ENCODE measurements at places on chromosomes 7 and 10.

- no peak for DNase-seq
Measured at GRCh38 chr7:132381742-132382472, 194.4 kb downstream of the PLXNA4 start.

DNA sequence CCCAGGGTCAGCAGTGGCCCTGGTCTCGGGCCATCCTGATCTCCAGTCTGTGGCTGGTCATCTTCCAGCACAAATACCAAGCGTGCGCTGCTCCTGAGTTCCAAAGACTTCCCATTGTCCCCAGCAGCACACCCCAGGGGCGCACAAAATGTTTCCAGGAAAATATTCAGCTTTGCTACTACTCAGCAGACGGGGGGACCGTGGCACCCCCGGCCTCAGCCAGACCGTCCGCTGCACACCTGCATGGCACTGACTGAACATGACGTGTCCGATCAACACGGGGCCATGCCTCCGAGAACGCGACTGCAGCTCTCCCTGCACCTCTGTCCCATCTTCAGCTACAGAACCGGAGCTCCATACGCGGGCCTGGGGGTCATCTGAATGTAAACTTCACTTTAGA is 9.6 kb upstream of the INSIG1 start:
- DNase-seq: no peak

DNA sequence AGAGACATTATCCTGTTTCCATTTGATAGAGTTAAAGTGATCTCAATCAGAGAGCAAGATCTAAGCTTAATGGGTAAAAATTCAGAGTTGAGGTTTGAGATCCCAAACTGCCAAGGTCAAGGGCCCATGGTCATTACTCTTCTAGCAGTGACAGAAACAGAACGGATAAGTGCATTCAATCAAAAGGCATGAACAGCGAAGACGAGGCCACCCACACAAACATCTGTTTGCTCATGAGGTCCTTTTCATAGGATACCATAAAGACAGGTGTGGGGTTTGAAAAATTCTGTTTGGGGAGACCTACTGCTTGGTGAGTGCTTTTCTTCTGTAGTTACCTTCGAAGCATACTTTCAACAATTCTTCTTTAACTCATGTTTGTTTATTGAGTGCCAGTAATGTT is 58.3 kb downstream of the SEMA3C start:
- DNase-seq: no peak

DNA sequence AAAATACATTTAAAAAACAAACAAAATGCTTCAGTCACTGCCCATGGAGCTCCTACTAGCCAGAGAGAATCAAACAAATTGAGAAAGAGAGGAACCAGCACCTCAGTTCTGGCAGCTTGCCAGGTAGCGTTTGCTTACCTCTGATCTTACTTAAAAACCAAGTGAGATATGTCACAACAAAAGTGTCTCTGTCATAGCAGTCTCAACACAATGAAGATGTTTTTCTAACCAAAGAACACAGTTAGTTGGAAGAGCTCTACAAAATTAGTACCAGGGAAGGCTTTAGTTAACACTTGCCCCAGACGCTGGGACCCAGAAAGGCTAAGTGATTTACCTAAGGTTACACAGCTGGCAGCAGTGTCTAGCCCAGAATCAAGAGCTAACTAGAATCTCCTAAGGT is 3.4 kb downstream of the DOCK4 start:
- no peak for DNase-seq

- no peak for DNase-seq
Measured at GRCh38 chr10:11057994-11058393, 40.3 kb downstream of the CELF2 start.

DNA sequence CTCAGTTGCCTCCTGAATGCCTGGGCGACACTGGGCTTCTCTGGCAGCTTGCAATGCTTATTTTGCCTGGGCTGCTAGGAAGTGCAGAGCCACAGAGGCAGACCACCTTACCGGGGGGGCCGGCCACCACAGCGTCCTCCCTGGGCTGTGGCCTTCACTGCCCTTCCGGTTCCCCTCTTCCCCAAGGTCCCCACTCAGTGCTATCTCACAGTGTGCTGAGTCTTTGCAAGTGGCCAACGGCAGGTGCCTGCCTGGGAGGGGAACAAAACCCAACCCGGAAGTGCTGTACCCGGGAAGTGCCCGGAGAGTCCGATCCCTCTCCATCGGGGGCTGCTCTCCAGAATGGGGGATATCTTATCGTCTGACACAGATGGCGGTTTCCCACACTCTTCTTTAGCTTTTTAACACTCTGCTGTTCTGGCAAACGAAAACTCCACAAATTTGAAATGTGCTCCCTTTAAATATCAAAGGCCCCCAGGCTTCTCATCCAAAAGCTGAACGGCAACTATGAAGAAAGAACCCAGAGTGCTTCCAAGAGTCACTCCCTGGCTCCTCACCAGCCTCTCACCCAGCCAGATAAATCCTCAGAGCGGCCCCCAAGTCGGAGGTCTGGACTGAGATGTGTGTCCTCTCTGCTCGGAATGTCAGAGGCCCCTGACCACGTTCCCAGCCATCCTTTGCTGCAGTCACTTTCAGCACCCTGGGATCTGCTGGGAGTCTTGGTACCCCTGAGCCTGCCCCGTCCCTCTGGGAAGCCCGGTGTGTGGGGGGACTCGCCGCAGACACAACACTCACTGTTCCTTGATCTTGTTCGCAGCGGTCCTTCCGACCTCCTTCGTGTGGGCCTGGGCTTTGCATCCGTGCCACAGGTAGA is 165.1 kb downstream of the SVIL start:
- no peak for DNase-seq

DNA sequence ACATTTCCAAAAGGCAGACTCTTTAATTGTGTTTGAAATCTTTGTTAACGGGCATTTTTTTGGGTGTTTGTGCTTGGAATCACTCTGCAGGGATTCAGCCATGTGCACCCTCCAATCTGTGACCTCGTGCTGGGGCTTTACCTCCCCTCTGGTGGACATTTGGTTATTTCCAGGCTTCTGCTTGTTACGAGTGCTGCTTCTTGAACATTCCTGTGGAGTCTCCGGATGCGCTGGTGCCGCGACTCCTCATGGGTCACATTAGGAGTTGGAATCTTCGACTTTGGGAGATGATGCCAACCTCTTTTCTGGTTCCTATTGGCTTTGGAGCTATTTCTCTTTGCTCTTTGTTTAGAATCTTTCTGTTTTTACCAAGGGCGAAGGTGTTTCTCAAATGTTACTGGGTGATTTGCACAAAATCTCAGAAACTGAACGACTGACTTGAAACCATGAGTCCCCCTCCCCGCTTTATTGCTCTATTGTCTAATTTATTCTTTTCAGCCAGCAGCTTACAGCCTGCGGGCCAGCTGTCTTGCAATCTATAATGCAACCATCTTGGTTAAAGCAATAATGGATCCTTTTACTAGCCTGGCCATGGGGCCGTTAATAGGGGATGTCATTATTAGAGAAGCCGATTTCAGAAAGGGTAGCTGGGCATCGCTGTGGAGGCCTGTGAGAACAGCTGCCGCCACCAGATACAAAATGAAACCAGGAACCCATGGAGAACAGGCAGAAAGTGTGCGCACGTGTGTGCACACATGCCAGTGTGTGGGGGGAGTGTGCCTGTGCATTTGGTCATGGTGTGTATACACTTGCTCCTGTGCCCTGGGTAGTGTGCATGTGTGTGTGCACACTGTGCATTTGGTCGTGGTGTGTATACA is 9.9 kb upstream of the DPYSL4 start:
- DNase-seq: no peak

- no peak for DNase-seq
Measured at GRCh38 chr10:82674036-82674435, 799.0 kb downstream of the NRG3 start.
